ENCODE measurements at places on chromosomes 6 and 20.

DNA sequence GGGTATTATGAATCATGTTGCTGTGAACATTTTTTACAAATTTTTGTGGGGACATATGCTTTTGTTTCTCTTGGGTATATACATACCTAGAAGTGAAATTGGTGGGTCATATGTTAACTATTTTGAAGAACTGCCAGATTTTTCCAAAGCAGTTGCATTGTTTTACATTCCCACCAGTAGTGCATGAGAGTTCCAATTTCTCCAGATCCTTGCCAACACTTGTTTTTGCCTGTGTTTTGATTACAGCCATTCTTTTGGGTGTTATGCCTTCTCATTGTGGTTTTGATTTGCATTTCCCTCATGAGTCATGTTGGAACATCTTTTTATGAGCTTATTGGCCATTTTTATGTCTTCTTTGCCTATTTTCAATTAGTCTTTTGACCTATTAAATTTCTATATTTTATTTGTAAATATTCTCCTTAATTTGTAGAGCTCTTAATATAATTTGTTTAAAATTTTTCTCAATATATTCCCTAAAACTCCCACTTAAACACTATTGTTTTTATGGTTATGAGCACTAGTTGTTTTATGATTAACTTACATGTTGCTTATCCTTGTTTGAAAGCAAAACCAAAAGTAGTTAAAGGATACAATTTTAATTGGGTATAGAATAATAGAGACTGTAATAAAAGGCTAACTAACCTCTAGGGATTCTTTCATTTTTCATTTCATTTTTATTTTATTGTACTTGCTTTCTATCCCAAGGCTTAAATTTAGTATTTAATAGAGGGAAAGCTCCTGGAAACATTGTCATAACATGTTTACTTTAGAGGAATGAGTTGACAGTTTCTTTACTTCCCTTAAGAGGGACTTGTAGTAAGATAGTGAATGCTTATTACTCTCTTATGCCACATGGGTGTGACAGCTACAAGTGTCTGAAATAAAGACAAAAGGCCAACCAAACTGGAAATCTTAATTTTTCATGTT, 5.5 kb downstream of the UBR2 start:
- peak; percentile 12 for DNase-seq

DNA sequence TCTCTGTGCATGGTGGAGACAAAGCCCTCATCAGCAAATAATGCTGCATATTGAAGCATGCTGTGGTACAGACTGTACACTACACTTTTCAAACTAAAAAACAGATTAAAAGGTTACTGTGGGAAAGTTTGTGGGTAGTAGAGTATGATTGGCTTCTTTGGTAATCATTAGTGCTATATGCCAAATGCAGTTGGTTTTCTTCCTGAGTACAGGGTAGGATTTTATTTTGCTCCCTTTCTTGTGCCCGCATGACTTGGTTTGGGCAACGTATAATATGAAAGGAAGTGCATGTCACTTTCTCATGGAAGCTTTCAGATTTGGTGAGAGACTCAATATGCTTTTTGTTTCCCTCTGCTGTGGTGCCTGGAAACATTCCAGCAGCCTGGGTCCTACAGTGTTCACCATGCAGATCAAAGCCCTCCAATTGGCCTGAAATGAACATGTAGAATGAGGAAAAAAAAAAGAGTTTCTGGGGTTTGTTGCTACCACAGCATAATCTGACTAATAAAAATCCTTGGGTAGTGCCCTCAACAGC, 270.7 kb upstream of the ADGRB3 start:
- DNase-seq, result no peak

- no peak for DNase-seq
These were observed at the start of gene SEL1L2 for GRCh38 chr20:13990465-13990864. Gene SEL1L2 (minus strand): TSS chr20:13990614. CDS start chr20:13990534, 80 bp downstream.

DNA sequence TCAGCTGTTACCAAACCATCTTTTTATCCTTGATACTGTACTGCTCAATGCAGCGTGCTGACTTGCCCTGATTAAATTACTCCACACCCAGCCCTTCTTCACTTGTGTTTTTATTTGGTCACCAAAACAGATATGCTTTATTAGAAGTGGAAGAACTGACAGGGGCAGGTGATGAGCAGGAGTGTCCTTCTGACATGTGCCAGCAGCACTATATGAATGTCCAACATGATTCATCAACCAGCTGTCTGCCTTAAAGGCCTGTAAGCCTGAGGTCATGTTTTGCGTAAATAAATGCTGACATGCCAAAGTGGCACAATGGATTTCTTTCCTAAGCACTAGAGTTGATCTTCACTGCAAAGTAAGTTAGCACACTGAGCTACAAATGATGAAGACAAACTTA, 15.4 kb downstream of the POPDC3 start:
- peak; percentile 78 for DNase-seq

DNA sequence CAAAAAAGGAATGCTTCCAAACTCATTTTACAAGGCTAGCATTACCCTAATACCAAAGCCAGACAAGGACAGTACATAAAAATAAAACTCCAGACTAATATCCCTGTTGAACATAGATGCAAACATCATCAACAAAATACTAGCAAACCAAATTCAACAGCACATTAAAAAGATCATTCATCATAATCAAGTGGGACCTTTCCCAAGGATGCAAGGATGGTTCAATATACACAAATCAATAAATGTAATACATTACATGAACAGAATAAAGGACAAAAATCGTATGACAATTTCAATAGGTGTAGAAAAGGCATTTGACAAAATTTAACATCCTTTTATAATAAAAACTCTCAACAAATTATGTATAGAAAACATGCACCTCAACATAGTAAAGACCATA, 66.6 kb upstream of the CNR1 start:
- no peak for DNase-seq

DNA sequence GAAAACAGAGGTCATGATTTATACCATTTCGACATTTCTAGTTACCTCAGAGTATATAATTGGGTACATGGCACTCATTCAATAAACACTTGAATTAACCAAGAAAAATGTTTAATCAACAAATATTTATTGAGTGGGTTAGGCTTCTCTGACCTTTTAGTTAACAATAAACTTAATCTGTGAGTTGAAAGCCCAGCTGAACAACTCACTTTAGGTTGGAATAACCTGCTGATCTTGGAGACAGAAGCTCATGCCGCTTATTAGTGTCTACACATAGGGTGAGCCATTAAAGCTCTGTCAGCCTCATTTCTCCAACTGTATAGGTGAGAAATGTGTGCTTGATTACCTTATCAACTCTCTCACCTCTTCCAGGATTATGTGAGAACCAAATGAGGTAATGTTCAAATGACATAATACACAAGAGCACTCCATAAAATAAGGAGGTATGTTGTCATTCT, 98.2 kb upstream of the DTNBP1 start:
- DNase-seq, result no peak

DNA sequence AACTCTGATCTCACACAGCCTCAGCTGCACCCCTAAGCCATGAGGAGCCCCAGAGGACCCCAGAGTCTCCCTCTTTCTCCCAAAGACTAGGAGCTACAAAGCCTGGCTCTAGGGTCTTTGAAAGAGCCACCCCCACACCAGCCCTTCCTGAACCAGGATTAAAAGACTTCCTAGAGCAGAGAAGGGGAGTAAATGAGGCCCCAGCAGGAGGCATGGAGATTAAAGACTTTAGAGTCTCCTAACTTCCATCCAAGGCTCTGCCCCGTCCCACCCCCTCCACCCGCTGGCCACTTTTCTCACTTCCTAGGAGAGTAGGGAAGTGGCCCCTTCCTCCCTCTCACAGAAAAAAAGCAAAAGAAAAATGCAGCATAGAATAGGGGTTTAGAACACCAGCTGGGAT, 1.7 kb downstream of the PREX1 start:
- DNase-seq, result no peak

DNA sequence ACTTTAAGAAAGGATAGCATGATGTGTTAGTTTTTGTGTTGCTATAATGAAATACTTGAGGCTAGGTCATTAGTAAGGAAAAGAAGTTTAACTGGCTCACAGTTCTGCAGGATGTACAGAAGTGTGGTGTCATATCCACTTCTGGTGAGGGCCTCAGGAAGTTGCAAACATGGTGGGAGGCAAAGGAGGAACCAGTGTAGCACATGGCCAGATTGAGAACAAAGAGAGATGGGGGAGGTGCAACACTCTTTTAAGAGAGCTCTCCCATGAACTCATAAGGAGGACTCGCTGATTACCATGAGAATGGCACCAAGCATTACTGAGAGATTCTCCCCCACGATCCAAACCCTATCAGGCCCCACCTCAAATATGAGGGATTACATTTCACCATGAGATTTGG, 265.4 kb downstream of the RIMS1 start:
- DNase-seq, result no peak

- DNase-seq, result peak; percentile 19
These were observed 13.2 kb upstream of the MAP3K4 start for GRCh38 chr6:160978141-160978901.

All from trophoblast cell (in vitro differentiated cells and primary cell).